ENCODE measurements at places on chromosomes 6 and 20.

GRCh38 chr6:49479308-49479970, 16.3 kb downstream of the CENPQ start:
- DNase-seq, result no peak

DNA sequence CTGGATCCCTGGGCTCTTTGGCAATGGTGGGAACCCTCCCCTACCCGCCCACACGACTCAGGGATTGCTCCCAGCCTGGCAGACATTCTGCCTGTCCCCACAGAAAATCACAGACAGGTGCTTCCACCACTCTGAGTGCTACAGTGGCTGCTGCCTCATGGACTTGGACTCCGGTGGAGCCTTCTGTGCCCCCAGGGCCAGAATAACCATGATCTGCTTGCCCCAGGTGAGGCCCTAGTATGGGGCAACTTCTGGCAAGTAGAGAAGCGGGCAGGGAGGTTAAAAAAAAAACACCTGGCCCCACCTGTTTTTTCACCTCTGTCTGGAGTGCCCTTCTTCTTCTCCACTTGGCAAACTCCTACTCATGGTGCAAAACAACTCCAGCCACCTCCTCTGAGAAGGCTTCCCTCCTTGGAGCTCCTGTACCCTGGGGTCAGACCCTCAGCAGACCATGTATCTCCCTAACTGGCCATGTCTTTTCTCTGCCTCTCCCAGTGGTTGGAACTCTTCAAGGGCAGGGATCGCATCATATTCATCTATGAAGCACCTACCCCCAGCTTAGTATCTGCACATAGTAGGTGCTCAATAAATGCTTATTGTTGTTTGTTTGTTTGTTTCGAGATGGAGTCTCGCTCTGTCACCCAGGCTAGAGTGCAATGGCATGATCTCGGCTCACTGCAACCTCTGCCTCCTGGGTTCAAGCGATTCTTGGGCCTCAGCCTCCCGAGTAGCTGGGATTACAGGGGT, 1.1 kb downstream of the CLPSL2 start:
- no peak for DNase-seq

GRCh38 chr6:142726616-142727015, 218.4 kb downstream of the HIVEP2 start:
- no peak for DNase-seq

DNA sequence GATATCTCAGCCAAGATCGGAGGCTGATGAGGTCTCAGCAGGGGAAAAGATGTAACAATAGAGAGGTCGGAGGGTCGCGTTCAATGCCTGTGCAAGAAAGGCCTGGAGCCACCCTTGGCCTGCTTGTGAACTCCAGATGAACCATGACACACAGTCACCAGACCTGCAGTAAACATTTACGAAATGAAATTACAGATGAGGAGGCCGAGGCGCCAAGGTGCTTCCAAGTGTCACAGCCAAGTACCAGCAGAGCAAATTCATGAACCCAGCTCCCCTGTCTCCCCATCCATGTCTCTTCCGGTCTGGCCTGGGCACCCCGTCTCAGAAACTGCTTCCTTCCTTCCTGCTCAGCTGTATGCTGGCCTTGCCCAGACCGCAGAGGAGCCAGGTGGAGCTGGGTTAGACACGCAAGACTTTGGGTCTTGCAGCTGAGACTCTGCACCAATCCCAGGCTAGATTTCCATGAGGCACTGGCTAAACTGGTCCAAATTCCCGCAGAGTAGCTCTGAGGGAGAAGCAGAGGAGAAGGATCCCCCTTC, 48.1 kb downstream of the CHMP4B start:
- no peak for DNase-seq

GRCh38 chr6:116291701-116292396, 12.1 kb upstream of the TSPYL1 start:
- no peak for DNase-seq

GRCh38 chr6:82957868-82958245, 107.8 kb downstream of the UBE3D start:
- DNase-seq, result no peak

- no peak for DNase-seq
These were observed 14.3 kb upstream of the SLC22A3 start for GRCh38 chr6:160333841-160334240.

DNA sequence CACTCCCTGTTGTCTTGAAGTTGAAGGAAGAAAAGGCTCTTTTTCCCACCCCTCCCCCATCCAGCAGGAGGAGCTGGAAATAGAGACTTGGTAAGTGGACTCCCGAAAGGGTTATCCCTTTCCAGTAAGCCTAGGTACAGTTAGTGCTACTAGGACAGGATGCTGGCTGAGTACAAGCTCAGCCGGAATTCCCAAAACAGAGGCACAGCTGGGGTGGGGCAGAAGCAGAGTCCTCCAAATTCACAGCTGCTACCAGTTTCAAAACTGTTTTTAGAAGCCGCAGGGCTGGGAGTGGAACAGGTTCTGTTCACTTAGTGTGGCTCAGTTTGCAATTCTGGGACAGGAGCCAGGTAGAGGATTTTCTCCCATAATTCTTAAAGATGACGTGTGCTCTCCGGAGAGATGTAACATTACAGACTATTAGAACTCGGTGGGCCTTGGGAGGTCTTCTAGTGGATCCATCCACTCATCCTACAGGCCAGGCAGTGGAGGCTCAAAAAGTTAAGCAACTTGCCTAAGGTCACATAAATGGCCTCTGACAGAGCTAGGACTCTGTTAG, 19.0 kb upstream of the UTRN start:
- DNase-seq, result no peak

GRCh38 chr6:55130806-55131324, 43.5 kb upstream of the HCRTR2 start:
- no peak for DNase-seq

Measured in stimulated activated CD8-positive, alpha-beta memory T cell treated with anti-CD3 and anti-CD28 coated beads, Interleukin-15, amount 100 ng/mL, for 48 hours (primary cell).